SJCRH30 (cell line): ENCODE measurements at places on chromosomes 13 and 19. TPM values are rescaled to one million over a fixed set of nuclear protein-coding genes. Genes with fewer than 3 reads are reported as not detected.

- DNase-seq: no peak
Observed at GRCh38 chr19:34259367-34260095, 5.2 kb downstream of the GARRE1 start.

DNA sequence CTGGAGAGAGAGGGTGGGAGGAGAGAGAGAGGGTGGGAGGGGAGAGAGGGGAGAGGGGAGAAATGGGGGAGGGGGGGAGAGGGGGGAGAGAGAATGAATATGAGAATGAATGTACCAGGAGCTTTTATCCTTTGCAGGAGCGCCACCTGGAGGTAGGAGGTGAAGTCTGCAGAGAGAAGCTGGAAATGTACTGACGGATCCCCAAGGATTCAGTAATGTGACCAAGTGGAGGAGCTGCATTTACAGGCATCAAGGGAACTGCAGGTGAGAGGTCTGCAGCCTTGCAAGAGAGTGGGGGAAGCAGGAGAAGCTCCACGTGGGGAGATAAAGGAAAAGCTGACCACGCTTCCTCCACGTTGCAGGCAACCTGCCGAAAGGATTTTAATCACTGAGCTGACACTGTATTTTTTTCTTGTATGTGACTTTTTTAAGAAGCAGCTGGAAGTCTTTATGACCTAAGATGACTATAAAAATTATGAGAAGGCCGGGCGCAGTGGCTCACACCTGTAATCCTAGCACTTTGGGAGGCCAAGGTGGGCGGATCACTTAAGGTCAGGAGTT, 33.7 kb downstream of the VSTM1 start:
- DNase-seq: peak; percentile 81

GRCh38 chr19:57708641-57709361, at the start of gene ZNF154:
Gene ZNF154, minus strand, starts transcription at chr19:57709204. Its CDS starts 233 bp downstream, at chr19:57708971.
- DNase-seq: no peak

- DNase-seq: peak; percentile 39
Observed at GRCh38 chr19:14370169-14370939, 10.9 kb upstream of the ADGRE5 start.

GRCh38 chr13:40161931-40162330, 504.5 kb downstream of the FOXO1 start:
- peak; percentile 82 for DNase-seq

DNA sequence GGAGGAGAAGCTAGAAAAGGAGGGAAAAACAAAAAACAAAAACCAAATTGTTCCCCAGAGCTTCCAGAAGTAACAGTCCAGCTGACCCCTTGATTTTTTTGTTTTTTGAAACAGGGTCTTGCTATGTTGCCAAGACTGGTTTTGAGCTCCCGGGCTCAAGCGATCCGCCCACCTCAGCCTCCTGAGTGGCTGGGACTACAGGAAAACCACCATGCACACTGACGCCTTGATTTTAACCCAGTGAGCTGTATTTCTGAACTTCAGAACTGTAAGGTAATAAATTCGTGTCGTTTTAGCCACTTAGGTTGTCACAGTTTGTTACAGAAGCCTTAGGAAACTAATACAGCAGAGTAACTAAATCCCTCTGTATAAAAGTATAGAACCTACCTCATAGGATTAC, 1.1 kb upstream of the NEK3 start:
- DNase-seq: no peak

- DNase-seq: no peak
Observed at GRCh38 chr19:38705197-38706019, 38.9 kb downstream of the CAPN12 start.

DNA sequence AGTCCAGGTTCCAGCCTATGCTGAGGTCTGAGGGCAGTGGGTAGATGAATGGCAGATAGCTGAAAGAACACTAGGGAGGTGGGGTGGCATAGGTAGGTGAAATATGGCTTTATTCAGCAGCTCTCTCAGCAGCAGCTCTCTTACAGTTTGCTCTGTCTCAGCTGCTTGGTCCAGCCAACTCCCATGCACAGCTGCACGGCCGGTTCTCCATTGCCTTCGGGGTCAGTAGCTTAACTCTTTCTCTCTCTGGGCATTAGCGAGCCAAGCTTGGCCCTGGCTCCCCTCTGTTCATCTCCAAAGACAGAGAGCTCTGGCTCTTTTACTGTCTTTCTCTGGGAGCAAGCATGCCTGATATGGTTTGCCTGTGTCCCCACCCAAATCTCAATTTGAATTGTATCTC, 151.9 kb downstream of the MYO16 start:
- DNase-seq: no peak

- DNase-seq: peak; percentile 77
Observed at GRCh38 chr13:91184244-91184926, 163.1 kb upstream of the MIR17HG start.

DNA sequence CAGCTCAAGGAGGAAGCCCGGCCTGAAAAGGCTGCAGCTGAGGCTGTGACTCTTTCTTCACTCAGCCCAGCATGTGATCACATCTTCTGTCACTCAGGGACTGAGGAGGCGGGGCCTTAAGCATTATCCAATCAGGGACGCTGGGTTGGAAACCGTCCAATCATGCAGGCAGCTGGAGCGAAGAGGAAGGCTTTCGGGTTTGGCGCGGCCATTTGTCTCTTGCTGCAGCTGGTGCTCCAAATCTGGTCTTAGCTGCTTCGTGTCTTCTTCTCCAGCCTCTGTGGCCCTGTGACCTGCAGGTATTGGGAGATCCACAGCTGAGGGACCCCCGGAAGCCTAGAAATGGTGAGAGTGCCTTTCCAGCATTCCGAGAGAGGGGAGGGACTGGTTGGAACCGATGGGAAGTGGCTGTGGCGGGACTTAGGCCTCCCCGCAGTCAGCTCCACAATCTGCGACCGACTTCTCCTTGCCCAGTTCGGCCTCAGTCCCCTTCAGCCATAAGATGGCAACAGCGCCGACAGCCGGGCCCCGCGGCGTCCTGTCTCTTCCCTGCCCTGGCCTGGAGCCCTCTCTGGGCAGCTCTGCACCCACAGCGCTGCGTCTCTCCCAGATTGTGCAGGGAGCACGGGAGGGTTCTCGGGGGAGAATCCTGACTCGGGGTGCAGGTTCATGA, at the start of gene ZNF90:
ZNF90 (plus strand) TSS at position 210 of the 673 bp plus-strand sequence; CDS start at position 343, 133 bp downstream.
- peak; percentile 89 for DNase-seq

- no peak for DNase-seq
Observed at GRCh38 chr13:27353166-27353583, 71.2 kb upstream of the GTF3A start.

- DNase-seq: no peak
Observed at GRCh38 chr13:32407854-32408253, 20.1 kb downstream of the N4BP2L1 start.

DNA sequence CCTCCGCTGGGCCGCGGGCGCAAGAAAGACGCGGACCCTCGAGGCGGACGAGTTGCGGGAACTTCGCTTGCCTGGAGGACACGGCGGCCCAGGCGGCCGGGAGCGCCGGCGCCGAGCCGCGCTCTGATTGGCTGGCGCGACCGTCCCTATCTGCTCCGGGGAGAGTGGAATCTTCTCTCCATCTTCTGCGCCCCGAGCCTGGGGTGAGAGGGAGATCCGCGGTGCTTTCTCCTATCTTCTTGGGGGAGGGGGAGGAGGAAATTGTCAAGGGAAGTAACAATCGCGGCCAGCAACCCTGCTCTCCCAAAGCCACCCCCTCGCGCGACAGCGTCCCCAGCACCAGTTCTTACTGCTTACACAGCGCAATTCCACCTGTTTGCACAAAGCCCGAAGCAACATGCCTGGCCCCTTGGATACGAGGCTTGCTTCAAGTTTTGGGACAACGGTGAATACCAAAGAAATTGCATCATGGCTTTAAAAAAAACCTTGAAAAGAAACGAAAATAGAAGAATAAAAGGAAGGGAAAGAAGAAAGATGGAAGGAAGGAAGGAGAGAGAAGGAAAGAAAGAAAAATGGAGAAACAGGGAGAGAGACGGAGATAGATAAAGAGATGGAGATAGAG, 4.8 kb downstream of the SOX21 start:
- no peak for DNase-seq

DNA sequence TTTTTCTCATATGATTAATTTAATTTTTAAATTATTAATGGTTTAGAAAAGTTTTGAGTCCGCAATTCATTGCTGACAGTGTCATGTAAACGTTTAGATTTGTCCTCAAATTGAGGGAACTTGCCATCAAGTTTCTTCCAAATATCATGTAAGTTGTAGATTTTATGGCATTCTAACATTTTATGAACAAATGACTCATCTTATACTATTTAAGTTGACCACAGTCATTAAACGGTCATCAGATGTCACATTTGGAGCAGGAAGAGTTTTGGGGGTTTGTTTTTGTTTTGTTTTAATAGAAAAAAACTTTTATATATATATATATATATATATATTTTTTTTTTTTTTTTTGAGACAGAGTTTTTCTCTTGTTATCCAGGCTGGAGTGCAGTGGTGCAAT, 4.3 kb downstream of the ZNF114 start:
- no peak for DNase-seq

DNA sequence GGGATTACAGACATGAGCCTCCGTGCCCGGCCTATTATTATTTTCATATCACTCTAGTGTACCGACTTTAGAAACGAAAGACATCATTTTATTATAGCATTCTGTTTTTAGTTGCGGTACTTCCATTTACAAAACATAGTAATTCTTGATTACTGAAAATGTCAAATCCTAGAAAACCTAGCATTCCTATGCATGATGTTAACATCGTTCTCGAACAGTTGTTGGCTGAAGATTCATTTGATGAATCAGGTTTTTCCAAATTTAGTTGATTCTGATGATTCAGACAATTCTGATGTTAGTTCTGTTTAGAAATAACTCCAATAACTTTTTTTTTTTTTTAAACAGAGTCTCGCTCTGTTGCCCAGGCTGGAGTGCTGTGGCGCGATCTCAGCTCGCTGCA, 11.5 kb upstream of the MTRF1 start:
- DNase-seq: no peak

- no peak for DNase-seq
Observed at GRCh38 chr13:28120317-28120716, 18.0 kb upstream of the PAN3 start.

DNA sequence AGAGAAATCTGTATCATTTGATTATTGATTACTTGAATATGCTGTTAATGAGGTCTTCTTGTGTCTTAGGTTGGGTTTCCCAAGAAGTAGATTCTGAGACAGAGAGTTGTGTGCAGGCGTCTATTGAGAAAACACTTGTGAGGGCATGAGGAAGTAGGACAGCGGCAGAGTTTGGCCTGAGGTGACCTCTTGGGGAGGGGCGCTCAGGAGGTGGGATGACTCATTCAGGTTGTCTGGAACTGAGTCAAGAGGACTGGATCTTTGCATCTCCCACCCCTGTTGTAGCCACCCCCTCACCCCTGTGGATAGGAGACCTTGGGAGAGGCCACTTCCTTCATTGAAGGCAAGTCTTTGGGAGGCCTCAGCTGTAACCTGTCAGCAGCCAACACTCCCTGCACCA, 35.2 kb upstream of the WDFY2 start:
- no peak for DNase-seq

GRCh38 chr13:25300861-25301346, 521 bp upstream of the NUP58 start:
- DNase-seq: peak; percentile 34

GRCh38 chr13:82878536-82878935, 1003.7 kb downstream of the SLITRK1 start:
- no peak for DNase-seq

DNA sequence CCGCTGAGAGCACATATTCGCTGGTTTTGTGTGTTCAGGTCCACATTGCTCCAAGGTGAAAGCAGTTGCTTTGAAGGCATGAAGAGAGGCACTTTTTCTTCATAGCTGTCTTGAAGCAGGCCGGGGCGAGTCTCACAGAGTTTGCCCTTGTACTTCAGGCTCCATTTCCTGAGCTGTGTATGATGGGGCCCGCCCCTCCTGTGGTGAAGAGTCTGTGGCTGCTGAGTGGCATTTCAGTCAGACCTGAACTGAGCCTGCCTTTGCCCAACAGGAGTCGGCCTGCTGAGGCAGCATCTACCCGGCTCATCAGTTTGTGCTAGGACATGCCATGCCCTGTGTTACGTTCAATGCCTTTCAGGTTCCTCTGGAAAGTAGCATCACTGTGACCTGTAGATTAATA, 44.4 kb upstream of the C1QTNF9 start:
- DNase-seq: no peak

GRCh38 chr13:107866032-107866940, 349.1 kb downstream of the LIG4 start:
- no peak for DNase-seq

GRCh38 chr13:47121092-47121763, 224.4 kb upstream of the HTR2A start:
- DNase-seq: no peak

GRCh38 chr19:47152632-47153031, 22.0 kb downstream of the SAE1 start:
- no peak for DNase-seq

DNA sequence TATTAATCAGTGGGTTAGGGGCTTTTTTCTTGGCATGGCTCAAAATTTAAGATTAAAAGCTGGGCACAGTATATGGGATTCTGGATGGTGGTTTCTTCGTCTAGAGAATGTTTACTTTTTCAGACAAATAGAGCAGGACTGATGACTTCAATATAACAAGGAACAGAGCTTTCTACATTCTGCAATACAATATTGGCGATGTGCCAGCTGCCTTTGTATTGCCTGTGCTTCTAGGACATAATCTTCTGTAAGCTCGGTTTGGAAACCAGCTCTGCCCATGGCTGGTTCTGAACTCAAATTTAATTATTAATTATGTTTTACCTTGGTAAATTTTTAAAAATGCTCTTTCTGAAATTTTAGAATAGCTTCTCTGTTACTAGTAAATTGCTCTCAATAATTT, 139.1 kb upstream of the TRPC4 start:
- no peak for DNase-seq

DNA sequence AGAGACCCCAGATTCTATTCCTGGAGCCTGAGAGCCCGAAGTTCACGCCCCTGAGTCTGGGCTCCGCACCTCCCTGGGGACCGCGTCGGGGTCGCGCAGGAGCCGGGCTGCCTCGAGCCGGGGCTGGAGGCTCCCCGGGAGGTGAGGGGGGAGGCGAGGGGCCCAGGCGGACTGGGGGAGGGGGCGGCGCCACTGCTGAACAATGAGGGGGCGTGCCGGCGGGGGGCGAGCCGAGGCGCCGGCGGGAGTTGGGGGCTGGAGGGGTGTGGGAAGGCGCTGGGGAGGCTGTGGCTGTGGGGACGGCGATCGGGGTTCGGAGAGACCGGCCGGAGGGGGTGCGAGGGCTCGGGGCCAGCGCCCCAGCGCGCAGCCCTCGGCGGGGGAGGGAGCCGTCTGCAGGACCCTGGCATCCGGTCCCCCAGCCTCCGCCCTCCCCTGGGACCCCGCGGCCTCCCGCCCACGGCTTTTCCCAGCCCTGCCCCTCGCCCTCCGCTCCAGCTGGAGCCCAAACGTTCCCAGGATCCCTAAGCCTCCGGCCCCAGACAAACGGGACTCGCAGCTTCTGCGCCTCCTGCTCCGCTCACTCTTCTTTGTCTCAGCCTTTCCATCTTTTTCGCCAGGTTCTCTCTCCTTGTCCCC, 922 bp downstream of the PLEKHG2 start:
- DNase-seq: peak; percentile 85

N4BP2L1 gene
- 6.3 and 10.4 TPM in 2 replicates for total RNA-seq

NLRP7 gene
- 0.02 TPM in 1 of 2 replicates, not detected in the other for total RNA-seq

ACP5 gene
- total RNA-seq: 0.75 and 2.4 TPM in 2 replicates

GIPC3 gene
- 0.03 and 0.06 TPM in 2 replicates for total RNA-seq

CPB2 gene
- not detected in 2 replicates for total RNA-seq

IZUMO2 gene
- total RNA-seq: 0.24 TPM in 1 of 2 replicates, not detected in the other

ZFR2 gene
- total RNA-seq: not detected in 2 replicates

WDR87 gene
- total RNA-seq: not detected in 2 replicates
